ENCODE measurements at places on chromosomes 5 and 9.

- no peak for DNase-seq
These were observed 67.1 kb downstream of the ADAMTS12 start for GRCh38 chr5:33824516-33825195.

DNA sequence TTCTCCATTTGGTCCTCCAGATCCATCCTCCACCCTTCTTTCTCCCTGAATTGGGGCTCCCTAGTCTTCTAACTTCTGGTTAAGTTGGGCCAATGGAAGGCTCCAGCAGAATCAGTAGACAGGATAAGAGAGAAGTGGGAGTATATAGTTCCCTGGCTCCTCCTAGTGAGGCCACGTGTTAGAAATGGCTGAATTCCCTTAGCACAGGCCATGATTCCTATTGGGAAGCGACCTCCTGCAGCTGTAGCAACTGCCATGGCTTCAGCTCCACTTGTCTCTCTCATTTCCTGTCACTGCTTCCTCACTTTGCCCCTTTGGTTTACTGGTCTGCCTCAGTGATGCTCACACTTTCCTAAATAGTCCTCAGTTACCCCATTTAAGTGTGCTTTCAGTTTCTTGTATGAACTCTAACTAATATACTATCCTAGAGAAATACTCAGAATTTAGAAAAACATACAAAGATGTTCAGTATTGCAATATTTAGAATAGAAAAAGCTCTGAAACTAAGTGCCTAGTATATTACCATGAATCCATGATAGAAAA lies 104.8 kb upstream of the SMARCA2 start:
- no peak for DNase-seq

- DNase-seq, result no peak
These were observed 91.9 kb upstream of the ARAP3 start for GRCh38 chr5:141773779-141774562.

- DNase-seq, result no peak
These were observed 63.9 kb downstream of the GCNT4 start for GRCh38 chr5:74988273-74988983.

GRCh38 chr9:134494273-134494815 lies 147.3 kb upstream of the COL5A1 start:
- no peak for DNase-seq

GRCh38 chr5:89842531-89842930 lies 567.0 kb downstream of the CETN3 start:
- no peak for DNase-seq

DNA sequence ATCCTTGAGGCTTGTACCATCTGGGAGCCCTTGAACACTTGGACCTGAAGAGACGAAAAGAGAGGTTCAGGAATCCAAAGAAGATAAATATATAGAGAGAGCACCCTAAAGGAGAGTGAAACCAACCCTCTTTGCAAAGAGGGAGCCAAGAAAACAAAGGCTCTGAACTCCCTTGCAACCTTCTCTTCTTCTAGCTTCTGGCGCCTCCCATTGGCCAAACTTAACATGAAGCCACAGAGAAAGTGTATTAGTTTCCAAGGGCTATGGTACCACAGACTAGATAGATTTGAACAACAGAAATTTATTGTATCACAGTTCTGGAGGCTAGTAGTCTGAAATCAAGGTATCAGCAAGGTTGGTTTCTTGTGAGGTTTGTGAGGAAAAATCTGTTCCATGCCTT lies 175.1 kb downstream of the HCN1 start:
- no peak for DNase-seq

GRCh38 chr5:14077501-14077900 lies 65.6 kb upstream of the TRIO start:
- no peak for DNase-seq

Measured in D721Med (cell line).